ENCODE measurements at places on chromosomes 5 and 9.

GRCh38 chr5:166679331-166679730 is 1612.1 kb upstream of the WWC1 start:
- no peak for DNase-seq

DNA sequence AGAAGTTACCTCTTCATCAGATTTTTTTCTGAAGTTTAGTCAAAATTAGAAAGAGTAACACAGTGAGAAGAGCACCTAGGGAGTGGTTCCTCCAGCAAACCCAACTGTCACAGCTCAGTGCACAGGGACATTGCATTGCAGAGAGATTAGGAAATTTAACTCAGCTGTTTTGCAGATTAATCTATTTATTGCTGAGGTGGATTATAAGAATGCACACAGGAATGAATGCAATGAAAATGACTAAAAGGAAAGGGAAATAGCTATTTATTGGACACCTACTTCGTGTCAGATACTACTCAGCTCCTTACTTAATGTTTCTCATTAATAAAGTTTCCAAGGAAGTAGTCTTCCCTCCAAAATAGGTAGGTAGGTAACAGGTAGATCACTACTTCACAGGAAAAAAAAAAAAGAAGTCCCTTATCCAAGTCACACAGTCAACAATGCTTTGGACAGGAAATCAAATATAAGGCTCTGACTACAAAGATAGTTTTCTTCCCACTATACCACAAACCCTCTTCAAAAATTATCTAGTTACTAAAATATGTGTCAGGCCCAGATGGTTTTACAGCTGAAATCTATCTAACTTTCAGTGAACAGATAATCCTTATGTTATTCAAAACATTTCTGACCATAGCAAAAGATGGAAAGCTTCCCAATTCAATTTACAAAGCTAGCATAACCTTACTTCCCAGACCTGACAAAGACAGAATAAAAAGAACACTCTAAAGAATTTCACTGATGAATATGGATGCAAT is 442.2 kb upstream of the MPDZ start:
- DNase-seq: no peak

DNA sequence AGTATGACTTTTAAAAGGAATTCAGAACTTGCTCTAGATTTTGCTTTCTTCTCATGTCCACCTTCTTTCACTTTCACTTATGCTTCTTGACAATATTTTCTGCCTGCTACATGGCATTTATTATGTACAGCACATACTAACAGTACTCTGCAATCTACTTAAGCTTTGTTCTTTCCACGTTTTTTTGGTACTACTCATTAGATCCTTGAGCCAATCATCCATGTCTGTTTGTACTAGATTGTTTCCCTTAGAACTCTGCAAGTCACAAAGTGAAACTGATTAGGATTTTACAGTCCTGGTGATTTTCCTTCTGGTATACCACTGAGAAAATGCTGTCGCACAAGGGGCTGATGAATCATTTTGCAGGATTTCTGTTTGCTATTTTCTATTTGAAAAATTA is 78.3 kb downstream of the PARP8 start:
- no peak for DNase-seq

DNA sequence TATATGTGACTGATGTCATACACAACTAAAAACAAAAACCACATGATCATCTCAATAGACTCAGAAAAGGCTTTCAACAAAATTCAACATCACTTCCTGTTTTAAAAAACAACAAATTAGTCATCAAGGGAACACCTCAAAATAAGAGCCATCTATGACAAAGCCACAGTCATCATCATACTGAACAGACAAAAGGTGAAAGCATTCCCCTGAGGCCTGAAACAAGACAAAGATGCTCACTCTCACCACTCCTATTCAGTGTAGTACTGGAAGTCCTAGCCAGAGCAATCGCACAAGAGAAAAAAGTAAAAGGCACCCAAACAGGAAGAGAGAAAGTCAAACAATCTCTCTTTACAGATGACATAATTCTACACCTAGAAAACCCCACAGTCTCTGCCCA is 893.5 kb upstream of the EDIL3 start:
- no peak for DNase-seq

GRCh38 chr9:104780796-104781395 is 17.0 kb downstream of the NIPSNAP3B start:
- DNase-seq: no peak

All from stimulated activated CD4-positive, alpha-beta T cell treated with anti-CD3 and anti-CD28 coated beads, Interleukin-4, amount 100 ng/mL, for 1 hour (primary cell).